NCI-H1436 (cell line): ENCODE measurements at places on chromosomes 12 and 14.

DNA sequence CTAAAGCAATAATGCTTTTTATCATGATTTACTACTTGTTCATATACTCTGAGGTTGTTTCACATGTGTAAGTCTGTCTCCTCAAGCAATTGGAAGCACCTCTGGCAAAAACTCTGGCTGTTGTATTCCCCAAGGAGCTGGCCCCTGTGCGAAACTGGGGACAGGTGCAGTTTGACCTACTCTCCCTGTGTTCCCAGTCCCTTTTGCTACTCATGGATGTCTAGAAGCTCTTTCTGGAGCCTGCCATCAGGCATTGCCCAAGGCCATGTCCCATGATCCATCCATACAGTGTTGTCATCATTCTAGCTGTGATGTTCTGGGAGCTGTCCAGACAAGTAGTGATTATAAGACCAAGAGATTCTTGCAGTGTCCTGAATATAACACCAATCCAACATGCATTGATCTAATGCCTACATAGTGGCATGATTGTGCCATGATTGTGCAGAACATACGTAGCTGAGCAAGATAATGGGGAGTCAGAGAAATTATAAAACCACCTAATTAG is 14.9 kb downstream of the AKAP6 start:
- DNase-seq = no peak

- DNase-seq = no peak
These were observed 56.4 kb upstream of the PIWIL1 start for GRCh38 chr12:130281153-130281799.

DNA sequence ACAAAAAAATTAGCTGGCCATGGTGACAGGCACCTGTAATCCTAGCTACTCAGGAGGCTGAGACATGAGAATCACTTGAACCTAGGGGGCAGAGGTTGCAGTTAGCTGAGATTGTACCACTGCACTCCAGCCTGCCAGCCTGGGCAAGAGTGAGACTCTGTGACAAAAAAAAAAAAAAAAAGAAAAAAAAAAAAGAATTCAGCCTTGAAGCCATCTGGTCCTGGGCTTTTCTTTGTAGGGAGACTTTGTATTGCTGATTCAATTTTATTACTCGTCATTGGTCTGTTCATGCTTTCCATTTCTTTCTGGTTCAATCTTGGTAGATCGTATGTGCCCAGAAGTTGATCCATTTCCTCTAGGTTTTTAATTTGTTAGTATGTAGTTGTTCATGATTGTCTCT is 243.1 kb downstream of the RAD51B start:
- no peak for DNase-seq

GRCh38 chr12:124296916-124297351 is 2.0 kb downstream of the RFLNA start:
- no peak for DNase-seq

GRCh38 chr12:108935159-108935763 is 55.4 kb downstream of the DAO start:
- no peak for DNase-seq

- DNase-seq = no peak
These were observed 62.4 kb downstream of the TMX1 start for GRCh38 chr14:51302295-51303030.

DNA sequence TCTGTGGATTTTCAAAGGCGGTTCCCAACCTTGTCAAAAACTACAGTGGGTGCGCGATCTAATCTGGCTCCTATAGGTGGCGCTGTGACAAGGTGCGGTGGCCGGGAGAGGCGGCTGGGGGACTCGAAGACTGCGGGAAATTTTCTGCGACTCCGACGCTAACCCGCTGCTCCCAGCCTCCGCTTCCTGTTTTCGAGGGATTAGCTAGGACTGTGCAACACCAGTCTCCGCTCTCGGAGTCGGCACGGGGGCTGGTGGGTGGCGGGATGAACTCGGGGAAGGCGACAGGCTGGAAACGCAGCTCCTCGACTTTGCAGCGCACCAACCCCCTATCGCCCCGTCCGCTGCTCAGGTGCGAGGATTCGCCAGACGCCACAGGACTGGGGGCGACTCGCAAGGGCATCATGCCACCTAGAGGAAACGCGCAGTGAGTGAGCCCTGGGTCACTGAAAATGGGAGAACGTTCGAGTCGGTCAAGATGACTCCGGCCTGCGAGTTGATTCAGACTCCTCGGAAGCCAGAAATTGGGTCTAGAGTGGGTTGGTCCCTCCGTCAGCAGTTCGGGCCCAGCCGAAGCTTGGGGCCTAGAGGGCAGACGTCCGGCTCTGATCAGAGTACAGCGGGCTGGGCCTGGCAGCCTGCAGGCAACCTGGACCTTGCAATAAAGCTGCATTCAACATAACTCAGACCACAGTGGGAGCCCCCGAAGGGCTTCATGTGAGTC is 5.5 kb upstream of the PAX9 start:
- DNase-seq = no peak

- DNase-seq = peak; percentile 72
These were observed 402.4 kb upstream of the RGS6 start for GRCh38 chr14:71529848-71530247.

DNA sequence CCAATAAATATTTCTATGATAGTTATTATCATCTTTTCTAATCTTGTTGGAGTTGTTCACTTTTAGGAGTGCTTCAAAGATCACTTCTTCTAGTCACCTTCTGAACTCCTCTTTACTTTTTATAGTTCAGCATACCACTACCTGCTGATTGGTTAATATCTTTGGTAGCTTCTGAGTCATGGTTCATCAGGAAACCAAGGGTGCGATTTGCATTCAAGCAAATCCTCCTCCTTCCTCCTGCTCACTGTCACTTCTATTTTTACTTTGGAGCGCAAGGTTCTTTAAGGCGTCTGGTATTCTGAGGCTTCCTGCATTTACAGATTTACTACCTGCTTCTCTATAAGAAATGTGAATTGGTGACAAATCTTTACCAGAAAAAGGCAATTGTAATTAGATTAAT is 24.0 kb downstream of the SYT1 start:
- no peak for DNase-seq

GRCh38 chr12:110287986-110288385 is 6.9 kb downstream of the ATP2A2 start:
- no peak for DNase-seq

DNA sequence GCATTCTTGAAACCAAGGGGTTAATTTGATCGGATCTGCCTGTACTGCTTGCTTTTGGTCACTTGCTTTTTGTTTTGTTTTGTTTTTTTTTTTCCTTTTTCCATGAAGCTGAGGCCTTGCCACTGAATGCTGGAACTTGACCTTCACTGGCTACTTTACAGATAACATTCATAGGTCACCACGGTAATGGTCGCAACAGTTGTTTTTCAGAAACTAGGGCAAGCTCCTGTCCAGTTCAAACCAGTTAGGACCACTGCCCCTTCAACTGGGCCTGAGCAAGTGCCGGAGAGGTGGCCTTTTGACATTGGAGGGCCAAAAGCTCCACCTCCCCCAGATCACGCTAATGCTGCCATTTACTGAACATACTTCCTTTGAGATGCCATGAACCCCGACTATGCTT is 147.6 kb downstream of the FOXN3 start:
- DNase-seq = no peak

DNA sequence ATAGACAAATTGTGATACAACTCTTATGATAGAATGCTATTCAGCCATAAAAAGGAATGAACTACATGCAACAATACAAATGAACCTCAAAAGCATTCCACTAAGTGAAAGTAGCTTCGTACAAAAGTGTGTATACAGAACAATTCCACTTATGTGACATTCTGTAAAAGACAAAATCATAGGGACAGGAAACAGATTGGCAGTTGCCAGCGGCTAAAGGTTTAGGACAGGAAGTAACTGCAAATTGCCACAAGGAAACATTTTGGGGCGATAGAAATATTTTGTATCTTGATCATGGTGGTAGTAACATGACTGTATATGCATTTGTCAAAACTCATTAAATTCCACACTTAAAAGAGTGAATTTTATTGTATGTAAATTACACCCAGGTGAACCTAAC is 113.4 kb downstream of the CAPZA3 start:
- no peak for DNase-seq

DNA sequence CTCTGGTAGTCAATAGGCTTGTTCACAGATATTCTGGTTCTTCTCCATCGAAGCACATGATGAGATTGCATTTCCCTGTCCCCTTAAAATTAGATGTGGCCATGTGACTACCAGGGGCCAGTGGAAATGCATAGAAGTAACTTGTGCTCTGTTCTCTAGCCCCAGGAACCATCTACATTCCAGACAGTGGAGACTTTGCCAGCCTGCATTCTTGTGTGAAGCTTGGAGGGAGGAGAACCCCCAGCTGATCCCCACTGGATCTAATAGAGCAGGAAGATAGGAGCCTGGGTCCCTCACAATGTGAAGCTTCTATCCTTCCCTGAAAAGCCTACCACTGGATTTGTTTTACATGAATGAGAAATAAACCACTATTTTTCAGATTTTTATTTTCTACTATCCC is 130.1 kb downstream of the KITLG start:
- DNase-seq = no peak

DNA sequence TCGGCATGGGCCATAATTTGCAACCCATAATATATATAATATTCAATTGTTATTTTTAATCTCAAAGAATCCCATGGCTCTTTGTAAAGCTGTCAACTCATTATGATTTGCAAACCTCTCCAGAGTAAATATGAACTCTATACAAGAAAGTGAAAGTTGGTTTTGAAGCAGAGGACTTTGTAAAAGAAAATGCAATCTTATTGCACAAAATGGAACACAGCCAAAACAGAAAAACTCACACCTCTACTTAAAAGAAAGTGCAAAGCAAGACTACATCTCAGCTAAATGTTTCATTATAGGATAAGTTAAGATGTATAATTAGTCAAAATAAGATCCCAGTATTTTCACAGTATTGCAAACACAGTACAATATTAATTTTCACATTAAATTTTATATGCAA is 111.2 kb upstream of the FLRT2 start:
- no peak for DNase-seq

DNA sequence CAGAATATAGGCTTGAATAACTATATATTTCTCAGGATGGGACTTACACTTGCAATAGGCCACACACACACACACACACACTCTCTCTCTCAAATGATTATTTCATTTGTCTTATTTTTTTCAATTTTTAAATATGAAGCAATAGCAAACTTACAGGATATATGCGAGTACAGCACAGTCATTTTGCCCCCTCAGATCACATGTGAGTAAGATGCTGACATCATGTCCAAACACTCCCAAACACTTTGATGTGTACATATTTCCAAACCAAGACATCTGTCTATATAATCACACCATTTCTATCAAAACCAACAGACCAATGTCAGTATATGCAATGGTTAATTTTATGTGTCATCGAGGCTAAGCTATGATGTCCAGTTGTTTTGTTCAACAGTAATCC is 1535.9 kb upstream of the FLRT2 start:
- no peak for DNase-seq

DNA sequence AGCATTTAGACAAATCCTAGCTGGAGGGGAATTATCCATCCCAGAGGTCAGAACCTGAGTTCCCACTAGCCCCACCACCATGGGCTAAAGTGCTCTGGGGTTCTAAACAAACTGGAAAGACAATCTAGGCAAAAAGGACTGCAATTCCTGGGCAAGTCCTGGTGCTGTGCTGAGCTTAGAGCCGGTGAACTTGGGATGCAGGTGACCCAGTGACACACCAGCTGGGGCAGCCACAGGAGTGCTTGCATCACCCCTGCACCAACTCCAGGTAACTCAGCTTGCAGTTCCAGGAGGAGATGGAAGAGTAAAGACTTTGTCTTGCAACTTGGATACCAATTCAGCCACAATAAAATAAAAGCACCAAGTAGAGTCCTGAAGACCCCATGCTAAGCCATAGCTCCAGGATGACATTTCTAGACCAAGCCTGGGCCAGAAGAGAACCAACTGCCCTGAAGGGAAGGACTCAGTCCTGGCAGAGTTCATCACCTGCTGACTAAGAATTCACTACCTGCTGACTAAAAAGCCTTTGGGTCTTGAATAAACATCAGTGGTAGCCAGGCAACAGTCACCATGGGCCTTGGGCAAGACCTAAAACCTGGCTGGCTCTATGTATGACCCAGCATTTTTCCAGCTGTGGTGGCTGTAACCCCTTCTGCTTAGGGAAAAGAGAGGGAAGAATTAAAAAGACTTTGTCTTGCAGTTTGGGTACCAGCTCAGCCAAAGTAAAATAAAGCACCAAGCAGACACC is 223.4 kb upstream of the DIO2 start:
- no peak for DNase-seq

GRCh38 chr14:96267336-96267735 is 11.3 kb downstream of the BDKRB1 start:
- DNase-seq = peak; percentile 67

DNA sequence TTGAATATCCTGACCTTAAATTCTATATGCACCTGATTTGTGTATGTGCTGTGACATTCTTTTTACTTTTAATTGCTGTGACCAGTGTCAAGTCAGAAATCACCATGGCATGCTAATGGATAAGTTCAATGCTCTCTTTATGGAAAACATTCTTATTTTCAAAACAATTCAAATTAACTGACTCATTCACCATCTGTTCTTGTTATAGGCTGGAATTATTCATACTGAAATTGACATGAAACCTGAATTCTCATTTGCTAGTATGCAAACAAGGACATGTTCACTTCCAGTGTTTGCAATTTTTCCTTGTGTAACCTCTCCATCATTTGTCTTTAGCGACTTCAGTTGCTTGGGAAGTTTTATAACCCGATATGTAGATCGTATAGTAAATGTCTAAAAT is at the start of gene TAS2R30:
Gene TAS2R30, minus strand, starts transcription at position 340 of the 400 bp plus-strand sequence. CDS start 400 bp downstream, outside the sequence.
- no peak for DNase-seq

GRCh38 chr12:108615918-108616317 is 17.8 kb downstream of the SELPLG start:
- no peak for DNase-seq

DNA sequence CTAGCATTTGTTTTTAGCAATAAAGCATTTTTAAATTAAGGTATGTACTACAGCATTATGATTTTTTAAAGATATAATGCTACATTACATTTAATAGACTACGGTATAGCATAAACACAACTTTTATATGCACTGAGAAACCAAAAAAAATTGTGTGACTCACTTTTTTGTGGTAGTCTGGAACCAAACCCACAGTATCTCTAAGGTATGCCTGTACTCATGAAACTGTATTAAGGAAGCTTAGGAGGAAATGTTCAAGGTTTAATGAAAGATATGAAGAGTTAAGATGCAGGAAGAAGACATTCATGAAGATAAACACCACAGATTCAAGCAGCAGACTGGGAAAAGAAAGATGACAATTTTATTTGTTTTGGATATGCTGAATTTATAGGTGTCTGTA is 51.7 kb downstream of the PPP1R12A start:
- DNase-seq = no peak

DNA sequence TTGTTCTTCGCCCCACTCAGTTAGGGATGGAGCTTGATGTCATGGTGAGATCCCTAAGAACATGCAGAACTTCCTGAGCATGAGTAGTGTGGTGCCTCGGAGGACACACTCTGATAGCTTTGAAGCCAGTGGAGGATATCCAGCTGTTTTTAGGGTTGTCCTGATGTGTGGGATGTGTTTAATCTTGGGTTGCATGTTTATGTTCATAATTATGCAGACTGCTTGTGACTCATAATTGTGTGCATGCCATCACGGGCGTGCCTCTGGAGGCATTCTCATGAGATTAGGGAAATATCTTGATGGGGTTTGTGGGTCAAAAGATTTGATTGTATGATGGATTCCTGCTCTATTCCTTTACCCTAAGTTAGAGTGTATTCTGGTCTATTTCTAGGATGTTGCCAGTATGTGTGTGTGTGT is 267.4 kb upstream of the PELI2 start:
- no peak for DNase-seq
